ENCODE measurements at places on chromosomes 3 and 15. TPM values are rescaled to one million over a fixed set of nuclear protein-coding genes. Genes with fewer than 3 reads are reported as not detected.

GRCh38 chr15:74782259-74783071, 585 bp downstream of the CSK start:
- no peak for DNase-seq

DNA sequence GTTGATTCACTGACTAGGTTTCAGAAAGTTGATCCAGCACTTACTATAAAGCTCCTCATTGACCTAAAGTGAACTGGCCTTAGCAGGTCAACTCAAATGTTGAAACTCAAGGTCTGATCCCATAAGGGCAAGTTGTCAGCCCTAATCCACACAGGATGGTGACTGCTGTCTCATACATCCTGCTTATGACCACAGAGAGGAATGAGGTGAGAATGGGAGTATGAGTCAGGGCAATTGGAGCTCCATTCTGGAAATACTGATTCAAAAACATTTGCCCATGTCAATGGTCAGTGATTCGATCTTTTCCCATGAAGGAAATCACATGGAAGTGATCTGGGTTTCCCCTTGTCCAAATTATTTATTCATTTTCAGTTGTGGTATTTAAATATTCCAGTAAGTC, 78.7 kb downstream of the ZNF385D start:
- no peak for DNase-seq

- no peak for DNase-seq
Measured at GRCh38 chr3:68751888-68752287, 180.5 kb downstream of the TAFA4 start.

DNA sequence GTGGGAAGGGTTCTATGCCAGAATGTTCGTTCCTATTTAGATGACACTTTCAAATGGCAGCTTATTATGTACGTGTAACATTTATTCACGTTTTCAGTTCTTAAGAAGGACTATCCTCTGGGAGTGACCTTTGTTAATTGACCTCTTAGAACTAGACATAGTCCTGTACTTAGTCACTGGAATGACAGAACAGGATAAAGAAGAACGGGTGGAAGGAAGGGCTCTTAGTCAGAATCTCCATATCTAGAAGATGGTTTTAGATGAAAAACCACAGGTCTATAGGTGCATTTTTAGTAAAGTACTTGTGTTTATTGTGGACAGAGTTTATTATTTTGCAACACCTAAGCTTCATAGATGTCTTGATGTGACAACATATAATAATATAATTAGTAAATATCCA, 6.5 kb downstream of the METTL6 start:
- DNase-seq = no peak

DNA sequence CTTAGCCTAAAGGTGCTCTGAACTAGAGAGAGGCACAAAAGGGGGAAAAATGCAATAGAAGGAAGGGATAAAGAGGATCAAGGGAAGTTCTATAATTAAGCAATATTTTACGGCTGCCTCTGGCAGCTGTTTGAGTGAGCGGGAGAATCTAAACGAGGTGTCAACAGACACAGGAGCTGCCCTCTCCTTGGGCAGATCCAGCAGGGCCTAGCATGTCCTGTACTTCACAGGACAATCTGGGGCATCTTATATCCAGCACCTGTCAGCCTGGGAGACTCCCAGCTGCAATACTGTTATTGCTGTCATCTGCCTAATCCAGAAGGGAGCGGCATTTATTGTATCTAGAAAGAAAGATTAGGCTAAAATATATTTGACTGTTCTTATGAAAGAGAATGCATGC, 68.9 kb downstream of the WWTR1 start:
- no peak for DNase-seq

EIF1B gene
- total RNA-seq = 77.3 TPM

NANOGP8 gene
- total RNA-seq = 1.2 TPM

TRPM1 gene
- not detected for total RNA-seq

ANKRD63 gene
- total RNA-seq = 0.31 TPM
